ENCODE measurements at places on chromosomes 12 and 14. TPM values are rescaled to one million over a fixed set of nuclear protein-coding genes. Genes with fewer than 3 reads are reported as not detected.

GRCh38 chr12:27109334-27110028, 27.1 kb upstream of the C12orf71 start:
- H3K27ac ChIP-seq, result no peak overlapping the region
- H3K36me3 ChIP-seq, result no peaks in the 10 kb centered on the region
- H3K27me3 ChIP-seq, result no peaks in the 10 kb centered on the region
- no peak for DNase-seq

The LPAR5 gene
- 0.32 TPM for total RNA-seq

DNA sequence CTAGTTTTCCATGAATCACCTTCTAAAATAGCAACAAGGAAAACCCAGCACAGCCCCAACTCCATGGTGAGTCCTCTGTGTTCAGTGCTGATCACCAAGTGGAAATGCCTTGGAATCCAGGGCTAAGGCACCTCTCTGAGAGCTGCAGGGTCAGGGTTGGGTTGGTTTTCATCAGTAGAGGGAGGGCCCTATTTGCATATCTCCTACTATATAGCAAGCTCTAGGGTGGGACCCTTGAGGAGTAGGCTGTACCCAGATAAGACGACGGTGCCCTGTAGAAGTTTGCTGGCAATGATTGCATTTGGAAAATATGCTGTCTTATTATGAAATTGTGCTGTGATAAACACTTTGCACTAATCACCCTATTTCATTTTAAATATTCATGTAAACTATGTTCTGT, 1011.8 kb downstream of the TMEM121 start:
- no peaks in the 10 kb centered on the region for H3K27me3 ChIP-seq
- no peak for DNase-seq
- no peak overlapping the region for H3K4me3 ChIP-seq
- H3K36me3 ChIP-seq, result no peaks in the 10 kb centered on the region
- no peaks in the 10 kb centered on the region for H3K4me1 ChIP-seq

The PRH2 gene
- not detected for total RNA-seq

DNA sequence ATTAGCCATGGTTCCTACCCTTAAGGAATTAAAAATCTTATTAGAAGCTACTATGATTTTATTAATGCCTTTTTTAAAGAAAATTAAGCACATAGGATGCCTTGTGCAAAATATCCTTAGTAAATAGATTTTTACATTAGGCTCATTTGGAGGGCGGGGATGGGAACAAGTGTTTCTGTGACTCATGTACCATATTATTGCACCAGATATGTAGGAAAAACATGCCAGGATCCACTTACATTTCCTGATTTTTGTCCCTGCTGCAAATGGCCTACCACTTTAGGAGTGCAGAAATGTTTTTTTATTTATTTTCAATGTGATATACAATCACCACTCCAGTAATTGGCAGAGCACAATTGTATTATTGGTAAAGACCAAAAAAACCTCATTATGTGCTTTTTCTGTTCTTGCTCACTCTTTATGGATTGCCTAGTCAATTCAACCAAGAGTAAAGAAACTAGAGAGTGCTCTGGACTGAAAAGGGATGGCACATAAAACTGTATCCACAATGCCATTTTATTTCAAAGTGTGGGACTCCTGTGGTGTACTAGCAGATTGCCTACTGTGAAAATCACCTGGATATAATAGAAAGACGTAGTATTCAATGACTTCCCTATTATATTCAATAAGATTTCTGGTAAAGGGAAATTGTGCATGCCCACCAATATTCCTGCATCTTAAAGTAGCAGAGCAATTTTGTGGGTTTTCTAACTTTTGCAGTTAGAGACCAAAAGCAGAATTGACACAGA, 86.9 kb downstream of the ANO6 start:
- no peaks in the 10 kb centered on the region for H3K27me3 ChIP-seq
- no peak overlapping the region for H3K4me3 ChIP-seq
- H3K36me3 ChIP-seq, result peaks cover 6% of the 10 kb centered on the region

DNA sequence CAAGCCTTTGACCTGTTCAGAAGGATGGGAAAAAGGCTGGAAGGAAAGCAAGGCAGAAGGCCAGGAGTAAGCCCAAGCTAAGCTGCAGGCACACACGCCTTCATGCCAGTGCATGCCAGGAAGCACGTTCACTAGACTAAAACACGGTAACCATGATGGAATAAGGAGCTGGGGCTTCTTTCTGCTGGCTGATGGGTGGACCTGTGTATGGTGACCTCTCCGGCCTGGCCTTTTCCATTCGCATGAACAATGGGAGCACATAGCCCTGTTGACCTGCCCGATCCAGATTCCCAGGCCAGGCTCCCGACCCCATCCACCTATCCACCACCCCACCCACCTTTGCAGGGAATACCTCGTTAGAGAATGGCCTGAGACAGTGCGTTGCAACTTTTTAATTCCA, 22.8 kb downstream of the VSX2 start:
- H3K4me1 ChIP-seq, result no peaks in the 10 kb centered on the region
- no peak overlapping the region for H3K27ac ChIP-seq
- no peak for DNase-seq
- H3K27me3 ChIP-seq, result peaks cover 15% of the 10 kb centered on the region

The GPATCH2L gene
- total RNA-seq, result 62.0 TPM

The CORO1C gene
- 248 TPM for total RNA-seq

- H3K36me3 ChIP-seq, result no peaks in the 10 kb centered on the region
- no peak overlapping the region for H3K4me3 ChIP-seq
- DNase-seq, result no peak
These were observed 230.5 kb downstream of the EGLN3 start for GRCh38 chr14:33720284-33720787.

DNA sequence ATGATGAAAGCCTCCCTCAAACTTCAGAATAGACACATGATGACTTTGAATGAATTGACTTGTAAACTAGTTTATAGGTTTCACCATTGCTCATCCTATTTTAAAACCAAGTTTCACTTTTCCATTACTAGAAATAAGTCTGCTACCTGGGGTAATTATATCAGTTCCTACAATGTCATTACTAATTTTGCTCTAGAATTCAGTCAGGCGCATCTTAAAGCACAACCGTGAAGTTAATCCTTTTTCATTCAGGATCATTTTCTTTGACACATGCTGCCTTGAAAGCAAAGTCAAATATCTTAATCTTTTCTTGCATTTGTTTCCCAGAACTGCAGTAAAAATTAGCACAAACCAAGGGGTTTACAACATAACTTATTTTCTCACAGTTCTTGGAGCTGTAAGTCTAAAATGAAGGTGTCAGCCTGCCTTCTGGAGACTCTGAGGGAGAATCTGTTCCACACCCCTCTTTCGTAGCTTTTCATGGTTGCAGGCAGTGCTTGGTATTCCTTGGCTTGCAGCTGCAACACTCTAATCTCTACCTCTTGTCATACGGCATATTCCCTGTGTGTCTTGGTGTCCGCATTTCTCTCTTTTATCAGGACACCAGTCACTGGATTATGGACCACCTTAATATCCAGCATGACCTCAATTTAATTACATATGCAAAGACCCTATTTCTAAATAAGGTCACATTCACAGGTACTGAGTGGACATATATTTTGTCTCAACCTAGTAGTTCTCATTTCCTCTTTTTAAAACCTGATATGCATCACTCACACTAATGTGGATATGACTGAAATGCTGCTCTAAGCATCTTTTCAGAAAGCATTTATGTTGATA, 114.3 kb upstream of the PDZRN4 start:
- H3K27ac ChIP-seq, result no peak overlapping the region
- H3K27me3 ChIP-seq, result peaks cover 12% of the 10 kb centered on the region
- DNase-seq, result no peak
- H3K36me3 ChIP-seq, result no peaks in the 10 kb centered on the region
- no peak overlapping the region for H3K4me3 ChIP-seq

DNA sequence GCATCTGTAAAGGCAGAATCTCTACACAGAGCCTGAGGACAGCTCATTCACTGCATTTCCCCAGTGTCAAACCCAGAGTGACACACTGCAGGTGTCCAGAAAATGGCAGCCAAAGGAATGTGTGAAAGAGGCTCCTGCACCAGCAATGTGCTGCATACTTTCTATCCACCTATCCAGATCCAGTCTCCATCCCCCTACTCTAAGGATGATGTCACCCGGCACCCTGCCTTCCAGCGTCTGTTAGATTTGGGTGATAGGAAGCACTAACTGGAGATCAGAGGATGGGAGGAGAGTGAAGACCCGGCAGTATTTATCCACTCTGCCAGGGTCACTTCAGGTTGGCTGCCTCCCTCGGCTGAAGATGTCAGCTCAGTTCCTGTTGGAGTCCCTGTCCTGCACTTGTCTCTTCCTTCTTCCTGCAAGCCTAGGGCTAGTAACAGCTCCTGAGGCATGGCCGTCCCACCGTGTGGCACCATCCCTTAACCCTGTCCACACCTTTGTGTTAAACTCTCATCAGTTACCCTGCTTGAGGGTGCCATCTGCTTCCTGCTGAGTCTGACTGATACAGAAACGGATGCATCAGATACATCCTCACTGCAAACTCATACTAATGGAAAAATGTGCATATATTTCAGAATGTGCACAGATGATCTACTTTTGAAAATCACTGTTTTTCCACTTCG, 13.0 kb upstream of the GPR68 start:
- H3K4me1 ChIP-seq, result no peaks in the 10 kb centered on the region
- no peaks in the 10 kb centered on the region for H3K36me3 ChIP-seq
- peaks cover 15% of the 10 kb centered on the region for H3K27me3 ChIP-seq
- no peak for DNase-seq

- H3K4me1 ChIP-seq, result peaks cover 2% of the 10 kb centered on the region
These were observed 178.3 kb upstream of the PLEKHA5 start for GRCh38 chr12:18951218-18951617.

The DDX23 gene
- total RNA-seq, result 67.3 TPM

DNA sequence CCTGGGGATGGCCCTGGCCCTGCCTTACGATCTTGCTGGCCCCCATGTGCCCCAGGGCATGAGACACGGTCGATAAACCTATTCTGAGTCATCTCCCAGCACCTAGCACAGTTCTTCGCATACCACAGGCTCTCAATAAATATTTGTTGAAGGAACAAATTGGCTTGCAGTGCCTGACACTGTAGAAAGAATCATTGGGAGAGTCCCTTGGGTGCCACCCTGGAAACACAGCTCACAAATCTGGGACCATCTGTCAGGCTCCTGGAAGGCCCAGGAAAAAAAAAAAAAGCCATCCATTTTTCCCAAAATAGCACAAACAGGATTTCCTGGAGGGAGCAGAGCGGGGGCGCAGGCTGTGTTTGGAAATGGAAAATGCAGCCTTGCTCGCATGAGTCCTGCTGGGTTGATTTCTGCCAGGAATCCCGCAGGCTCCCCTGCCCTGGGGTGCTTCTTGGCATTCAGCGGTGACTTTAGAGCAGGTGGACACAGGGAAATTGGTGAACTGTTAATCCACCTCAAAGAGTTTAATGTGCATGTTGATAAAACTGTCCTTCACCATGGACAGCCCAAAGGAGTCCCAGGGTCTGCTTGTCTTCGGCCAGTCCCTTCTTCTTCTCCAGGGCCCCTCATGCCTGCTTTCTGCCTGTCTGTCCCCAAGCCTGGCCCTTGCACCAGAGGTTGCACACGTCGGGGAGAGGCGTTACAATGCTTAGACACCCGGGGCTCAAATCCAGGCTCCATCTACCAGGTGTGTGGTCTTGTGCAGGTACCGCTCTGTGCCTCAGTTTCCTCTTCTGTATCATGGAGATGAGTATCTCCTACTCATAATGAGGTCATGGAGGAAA, 106.1 kb upstream of the RFLNA start:
- H3K27ac ChIP-seq, result peak overlapping the region; percentile 52
- H3K36me3 ChIP-seq, result no peaks in the 10 kb centered on the region
- H3K4me1 ChIP-seq, result peaks cover 21% of the 10 kb centered on the region

GRCh38 chr12:51722431-51722830, 126.1 kb downstream of the FIGNL2 start:
- DNase-seq, result no peak
- H3K4me3 ChIP-seq, result no peak overlapping the region
- H3K27ac ChIP-seq, result no peak overlapping the region
- H3K27me3 ChIP-seq, result no peaks in the 10 kb centered on the region

DNA sequence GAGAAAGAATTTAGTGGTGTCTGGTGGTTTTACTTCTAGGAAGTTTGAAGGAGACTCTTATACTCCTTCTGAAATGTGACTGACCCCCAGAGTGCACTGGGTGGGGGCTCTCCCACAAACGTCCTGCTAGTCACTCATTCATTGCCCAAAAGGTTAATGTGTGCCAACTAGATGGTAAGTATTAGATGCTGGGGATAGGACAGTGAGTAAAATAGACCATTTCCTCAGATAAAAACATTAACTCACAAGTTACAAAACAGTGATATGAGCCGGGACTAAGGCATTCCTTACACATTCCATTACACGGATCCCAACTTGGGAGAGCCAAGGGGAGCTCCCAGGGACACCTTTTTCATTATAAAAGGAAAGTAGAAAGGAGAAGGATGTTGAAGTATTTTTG, 185.1 kb downstream of the ATXN7L3B start:
- peaks cover 10% of the 10 kb centered on the region for H3K4me1 ChIP-seq
- H3K4me3 ChIP-seq, result no peak overlapping the region
- no peak for DNase-seq
- no peak overlapping the region for H3K27ac ChIP-seq
- H3K36me3 ChIP-seq, result no peaks in the 10 kb centered on the region
- H3K27me3 ChIP-seq, result peaks cover 8% of the 10 kb centered on the region

GRCh38 chr12:26748741-26749431, 84.1 kb downstream of the ITPR2 start:
- DNase-seq, result no peak
- peak overlapping the region; percentile 87 for H3K27ac ChIP-seq
- H3K4me1 ChIP-seq, result peaks cover 46% of the 10 kb centered on the region

The CAPZA3 gene
- not detected for total RNA-seq

DNA sequence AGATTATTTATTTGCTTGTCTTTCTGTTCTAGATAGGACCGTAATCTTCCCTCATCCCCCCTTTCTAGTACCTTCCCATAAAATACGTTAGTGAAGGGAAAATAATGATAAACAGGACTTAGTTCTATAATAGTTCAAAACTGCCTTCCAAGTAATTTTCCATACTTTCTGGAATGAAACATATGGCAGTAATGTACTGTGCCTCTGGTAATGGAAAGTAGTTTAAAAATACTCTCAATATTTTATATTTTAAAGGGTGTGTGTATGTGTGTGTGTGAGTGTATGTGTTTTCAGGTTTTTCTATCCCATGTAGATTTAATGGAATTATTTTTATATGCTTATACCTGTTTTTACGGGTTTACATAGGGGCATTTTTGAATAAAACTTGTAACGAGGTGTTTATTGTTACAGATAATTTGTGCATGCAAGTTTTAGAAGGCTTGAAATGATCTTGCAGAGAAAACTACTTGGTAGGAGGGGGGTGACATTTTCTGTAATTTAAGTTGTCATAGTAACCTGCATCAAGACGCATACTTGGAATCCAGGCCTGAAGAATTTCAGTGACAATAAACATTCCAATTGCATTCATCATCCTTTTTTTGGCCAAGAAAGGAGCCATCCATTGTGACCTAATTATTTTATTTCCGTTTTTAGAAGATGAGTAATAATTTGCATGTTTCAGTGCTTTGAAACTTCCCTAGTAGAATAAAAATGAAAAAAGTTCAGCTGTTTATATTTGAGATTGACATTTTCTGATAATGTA, 38.9 kb downstream of the RASSF8 start:
- no peaks in the 10 kb centered on the region for H3K27me3 ChIP-seq
- H3K27ac ChIP-seq, result peak overlapping the region; percentile 92
- H3K4me1 ChIP-seq, result peaks cover 68% of the 10 kb centered on the region
- H3K4me3 ChIP-seq, result peak overlapping the region; percentile 2
- no peaks in the 10 kb centered on the region for H3K36me3 ChIP-seq

Data from osteocyte (in vitro differentiated cells).